D341Med (cell line): ENCODE measurements at places on chromosomes 2 and 18.

- no peak for DNase-seq
Observed at GRCh38 chr2:122098306-122098705, 342.9 kb downstream of the TSN start.

- DNase-seq, result peak; percentile 49
Observed at GRCh38 chr2:15941871-15942710, 1.7 kb downstream of the MYCN start.

- no peak for DNase-seq
Observed at GRCh38 chr2:44965684-44966083, 24.2 kb downstream of the SIX3 start.

DNA sequence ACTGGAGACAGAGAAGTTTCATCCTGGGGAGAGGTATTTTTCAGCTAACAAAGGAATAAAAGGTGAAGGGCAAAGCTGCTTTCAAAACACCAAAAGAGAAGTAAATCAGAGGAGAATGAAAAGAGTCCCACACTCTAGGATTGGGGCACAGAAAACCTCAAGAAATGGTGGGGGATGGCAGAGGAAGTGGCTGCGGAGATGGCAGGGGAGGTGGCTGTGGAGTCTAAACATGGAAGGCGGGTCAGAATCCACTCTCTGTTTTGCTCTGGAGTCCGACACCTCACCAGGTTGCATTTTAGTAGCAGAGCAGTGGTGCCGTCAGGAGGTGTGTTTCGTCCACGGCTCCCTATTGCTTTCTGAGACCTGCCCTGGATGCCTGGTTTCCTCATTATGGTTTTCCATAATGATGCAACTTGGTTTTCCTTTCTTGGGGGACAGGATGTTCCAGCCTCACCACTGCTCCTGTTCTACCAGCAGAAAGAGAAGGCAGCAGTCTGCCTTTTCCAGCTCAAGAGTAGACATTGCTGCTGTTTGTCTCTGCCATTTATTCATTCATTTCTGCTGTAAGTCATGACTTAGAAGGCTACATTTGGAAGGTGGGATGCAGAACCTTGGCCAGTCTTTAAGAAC is 188.7 kb downstream of the ANKRD44 start:
- no peak for DNase-seq

DNA sequence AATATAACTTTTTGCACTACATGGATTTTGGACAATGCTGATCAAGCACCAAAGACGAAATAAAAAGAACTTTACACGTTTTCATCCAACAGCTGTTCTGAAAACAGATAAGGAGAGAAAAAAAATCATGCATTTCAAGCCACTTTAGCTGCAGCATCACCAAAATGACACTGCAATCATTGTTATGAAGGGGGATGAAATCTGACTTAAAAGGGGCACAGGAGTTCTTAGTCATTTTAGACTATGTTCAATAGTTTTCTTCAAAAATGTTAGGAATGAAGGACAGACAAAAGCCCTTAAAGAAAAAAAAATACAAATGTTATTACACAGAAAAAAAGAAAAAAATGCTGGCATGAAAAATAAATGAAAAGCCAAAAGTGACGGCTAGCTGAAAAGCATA is 71.2 kb downstream of the CUL3 start:
- DNase-seq, result no peak

GRCh38 chr18:63508596-63508995 is 31.8 kb downstream of the SERPINB5 start:
- no peak for DNase-seq

DNA sequence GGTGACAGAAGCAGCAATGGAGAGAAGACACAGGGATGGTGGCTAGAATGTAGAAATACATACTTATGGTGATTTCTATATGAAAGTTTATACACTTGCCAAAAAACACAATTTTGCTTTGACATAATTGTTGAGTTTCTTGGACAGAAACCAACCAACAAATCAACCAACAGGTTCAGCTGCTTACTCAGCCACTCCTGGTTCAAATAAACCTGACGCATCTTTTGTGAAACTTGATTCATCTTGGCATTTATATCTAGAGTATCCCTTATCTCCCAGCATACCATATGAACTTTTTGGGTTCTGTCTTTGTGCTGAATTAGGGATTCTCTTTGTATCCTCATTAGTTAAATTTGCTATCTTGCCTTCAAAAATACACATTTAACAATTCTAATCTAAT is 54.1 kb upstream of the ERBB4 start:
- DNase-seq, result no peak

- no peak for DNase-seq
Observed at GRCh38 chr18:56565551-56566345, 72.6 kb downstream of the TXNL1 start.

GRCh38 chr18:71304856-71305255 is 1016.0 kb downstream of the SOCS6 start:
- no peak for DNase-seq

GRCh38 chr18:23114911-23115310 is 20.4 kb upstream of the CABLES1 start:
- DNase-seq, result no peak

- DNase-seq, result peak; percentile 76
Observed at GRCh38 chr18:5073026-5073944, 123.8 kb downstream of the AKAIN1 start.

DNA sequence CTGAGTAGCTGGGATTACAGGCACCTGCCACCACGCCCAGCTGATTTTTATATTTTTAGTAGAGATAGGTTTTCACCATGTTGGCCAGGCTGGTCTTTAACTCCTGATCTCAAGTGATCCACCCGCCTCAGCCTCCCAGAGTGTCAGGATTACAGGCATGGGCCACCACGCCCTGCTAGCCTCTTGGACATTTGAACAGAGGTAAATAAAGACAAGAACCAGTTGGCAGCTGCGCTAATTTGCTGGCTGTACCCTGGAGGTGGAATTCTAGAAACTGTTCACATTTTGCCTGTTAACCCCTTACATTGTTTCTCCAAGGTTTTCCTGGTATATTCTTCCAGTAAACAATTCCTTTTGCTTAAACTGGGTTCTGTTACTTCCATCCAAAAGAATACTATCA is 132.9 kb downstream of the CDH2 start:
- DNase-seq, result no peak

DNA sequence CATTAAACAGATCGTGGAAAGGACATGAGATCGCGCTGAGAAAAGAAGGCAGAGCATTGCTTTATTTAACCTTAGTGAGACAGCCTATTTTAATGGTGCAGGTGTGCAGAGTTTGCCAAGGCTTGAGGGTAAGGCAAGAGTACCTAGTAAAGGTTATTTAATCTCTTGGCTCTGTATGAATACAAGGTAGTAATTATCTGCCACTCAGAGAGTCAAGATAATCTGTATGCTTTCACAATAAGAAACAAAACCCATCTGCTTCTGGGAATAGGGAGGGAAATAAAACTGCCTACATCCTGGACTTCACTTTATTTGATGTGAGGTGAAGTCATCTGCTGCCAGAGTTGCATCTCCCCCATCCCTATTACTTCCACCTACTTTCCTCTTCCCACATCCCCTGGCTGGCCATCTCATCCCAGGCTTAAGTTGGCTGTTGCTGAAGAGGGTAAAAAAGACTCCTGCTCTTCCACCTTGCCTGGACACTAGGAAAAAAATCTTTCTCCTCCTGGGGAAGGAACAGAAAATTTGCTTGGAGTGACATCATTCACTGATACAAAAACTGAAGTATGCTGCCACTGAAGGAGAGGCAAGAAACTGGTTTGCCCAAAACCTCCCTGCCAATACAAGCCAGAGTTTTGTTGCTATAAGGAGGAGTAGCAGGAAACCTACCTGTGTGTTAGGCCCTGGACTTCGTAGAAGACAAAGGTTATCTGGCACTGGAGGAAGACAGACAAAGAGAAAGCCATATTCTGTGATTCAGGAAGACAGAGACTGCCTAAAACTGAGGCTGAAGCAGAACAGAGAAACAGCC is 35.8 kb upstream of the ARHGAP25 start:
- no peak for DNase-seq
